T-helper 17 cell (primary cell): ENCODE measurements at places on chromosomes 13 and 19. TPM values are rescaled to one million over a fixed set of nuclear protein-coding genes. Genes with fewer than 3 reads are reported as not detected.

The OR7D2 gene
- not detected for total RNA-seq

DNA sequence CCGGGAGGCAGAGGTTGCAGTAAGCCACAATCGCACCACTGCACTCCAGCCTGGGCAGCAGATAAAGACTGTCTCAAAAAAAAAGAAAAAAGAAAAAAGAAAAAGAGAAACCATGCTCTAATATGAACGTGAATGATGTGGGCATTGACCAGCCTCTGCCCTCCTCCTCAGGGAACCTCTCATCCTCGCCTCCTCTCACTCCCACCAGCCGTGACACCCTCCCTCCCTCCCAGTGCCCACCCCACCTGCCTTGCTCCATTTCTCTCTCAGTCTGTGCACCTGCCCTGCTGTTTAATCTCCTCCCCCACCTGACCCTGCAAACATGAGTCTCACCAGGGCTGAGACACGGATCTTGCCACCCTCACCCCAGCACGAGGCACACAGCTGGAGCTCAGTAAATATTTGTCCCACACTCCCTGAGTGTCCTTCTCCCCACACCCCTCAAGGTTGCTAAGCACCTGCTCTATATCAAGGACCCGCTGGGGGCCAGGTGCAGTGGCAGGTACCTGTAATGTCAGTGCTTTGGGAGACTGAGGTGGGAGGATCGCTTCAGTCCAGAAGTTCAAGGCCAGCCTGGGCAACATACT, 7.5 kb upstream of the BCAT2 start:
- no peak overlapping the region for H3K27ac ChIP-seq
- no peaks in the 10 kb centered on the region for H3K36me3 ChIP-seq
- DNase-seq: no peak
- peaks cover 2% of the 10 kb centered on the region for H3K4me1 ChIP-seq

The ZNF578 gene
- 0.26 TPM for total RNA-seq

- H3K27me3 ChIP-seq: no peaks in the 10 kb centered on the region
- no peaks in the 10 kb centered on the region for H3K4me1 ChIP-seq
- H3K4me3 ChIP-seq: no peak overlapping the region
- H3K36me3 ChIP-seq: no peaks in the 10 kb centered on the region
Measured at GRCh38 chr13:35990196-35990595, 141.0 kb downstream of the DCLK1 start.

GRCh38 chr13:24194447-24194846, 33.9 kb downstream of the SPATA13 start:
- no peaks in the 10 kb centered on the region for H3K36me3 ChIP-seq
- no peak for DNase-seq
- no peak overlapping the region for H3K4me3 ChIP-seq

DNA sequence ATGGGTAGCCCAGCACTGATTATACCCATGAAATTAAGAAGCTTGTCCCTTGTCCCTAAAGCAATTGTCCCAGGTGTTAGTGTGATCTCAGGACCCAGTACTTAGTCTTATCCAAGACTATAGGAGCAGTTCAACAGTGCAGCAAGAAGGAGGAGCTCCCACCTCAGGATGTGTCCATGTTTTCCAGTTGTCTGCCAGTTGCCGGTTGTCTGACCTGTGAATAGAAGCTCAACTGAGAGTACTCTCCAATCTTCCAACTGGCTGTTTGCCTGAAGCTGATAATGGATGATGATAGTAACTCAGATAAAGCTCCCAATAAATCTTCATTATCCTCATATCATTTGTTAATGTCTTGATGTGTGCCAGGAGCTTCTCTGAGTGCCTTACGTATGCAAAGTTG, 107.2 kb upstream of the HTR2A start:
- H3K27me3 ChIP-seq: peaks cover 20% of the 10 kb centered on the region
- H3K36me3 ChIP-seq: no peaks in the 10 kb centered on the region
- no peaks in the 10 kb centered on the region for H3K4me1 ChIP-seq
- H3K4me3 ChIP-seq: no peak overlapping the region

GRCh38 chr13:91739751-91740150, 341.3 kb downstream of the GPC5 start:
- H3K27me3 ChIP-seq: no peaks in the 10 kb centered on the region
- H3K4me1 ChIP-seq: no peaks in the 10 kb centered on the region
- H3K36me3 ChIP-seq: no peaks in the 10 kb centered on the region

DNA sequence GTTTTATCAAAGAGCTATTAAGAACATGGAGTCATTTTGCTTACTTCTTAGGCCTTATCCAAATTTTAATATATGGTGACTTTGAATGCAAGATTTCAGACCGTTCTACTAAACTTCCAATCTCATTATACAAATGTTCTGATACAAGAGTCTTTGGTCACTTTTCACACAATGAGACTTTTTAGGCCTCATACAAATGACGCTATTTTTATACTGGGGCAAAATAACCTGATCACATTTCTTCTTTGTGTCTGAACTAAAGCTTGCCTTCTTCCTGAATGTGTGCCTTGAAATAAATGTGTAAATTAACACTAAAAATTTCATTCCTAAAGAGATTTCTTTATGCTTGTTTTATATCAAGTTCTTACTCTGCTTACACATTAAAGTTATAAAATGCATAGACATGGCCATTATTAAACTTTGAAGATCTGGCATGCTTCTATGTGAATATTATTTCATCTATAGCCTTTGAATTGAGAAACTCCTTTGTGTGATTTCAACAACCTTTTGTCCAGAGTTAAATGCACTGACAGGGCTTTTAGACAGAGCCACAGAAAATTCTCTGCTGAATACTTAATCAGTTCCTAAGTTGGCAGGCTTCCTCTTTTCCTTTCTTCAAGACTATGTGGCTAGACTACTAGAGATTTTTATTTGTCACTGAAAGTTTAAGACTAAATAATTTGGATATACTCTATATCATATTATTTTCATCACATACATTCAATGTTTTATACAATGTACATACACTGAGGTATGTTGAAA, 86.1 kb downstream of the EDNRB start:
- no peak overlapping the region for H3K27ac ChIP-seq
- H3K36me3 ChIP-seq: no peaks in the 10 kb centered on the region
- DNase-seq: no peak
- H3K4me3 ChIP-seq: no peak overlapping the region

DNA sequence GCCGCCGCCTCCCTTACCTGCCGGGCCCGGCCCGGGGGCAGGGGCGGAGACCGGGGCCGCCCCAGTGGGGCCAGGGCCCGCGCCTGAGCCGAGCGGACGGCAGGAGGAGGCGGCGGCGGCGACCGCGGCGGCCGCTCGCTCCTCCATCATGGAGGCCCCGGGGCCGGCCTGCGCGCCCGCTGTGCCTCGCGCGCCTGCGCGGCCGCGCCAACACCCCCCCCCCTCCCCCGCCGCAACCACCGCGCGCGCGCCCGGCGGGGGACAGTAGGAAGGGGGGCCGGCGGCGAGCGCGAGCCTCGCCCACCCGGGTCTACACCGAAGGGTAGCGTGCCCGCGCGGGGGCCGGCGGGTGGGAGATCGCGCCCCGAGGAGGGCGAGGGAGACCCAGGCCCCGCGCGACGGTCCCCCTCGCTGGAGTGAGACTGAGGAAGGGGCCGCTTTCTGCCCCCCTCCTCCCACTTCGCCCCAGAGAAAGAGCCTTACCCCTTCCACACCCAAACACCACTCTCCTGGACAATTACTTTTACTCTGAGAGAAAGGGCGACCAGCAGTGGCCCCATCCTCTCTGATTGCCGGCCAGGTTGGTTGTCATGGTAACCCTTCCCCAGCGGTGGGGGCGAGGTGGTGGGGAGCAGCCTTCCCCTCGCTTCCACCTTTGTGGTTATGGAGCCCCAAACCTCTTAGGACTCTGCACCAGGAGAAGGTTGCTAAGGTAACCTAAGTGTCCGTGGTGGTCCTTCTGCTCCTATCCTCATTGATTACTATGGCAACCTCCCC, at the start of gene STRN4:
TSS of gene STRN4 (minus strand) at position 170 of the 777 bp plus-strand sequence. CDS start at position 150, 20 bp downstream.
- DNase-seq: peak; percentile 40
- peak within 1 kb of the TSS; percentile 94 for H3K4me3 ChIP-seq
- peaks cover 52% of the 10 kb centered on the region for H3K4me1 ChIP-seq
- no peaks in the 10 kb centered on the region for H3K27me3 ChIP-seq
- H3K27ac ChIP-seq: peak within 1 kb of the TSS; percentile 94

DNA sequence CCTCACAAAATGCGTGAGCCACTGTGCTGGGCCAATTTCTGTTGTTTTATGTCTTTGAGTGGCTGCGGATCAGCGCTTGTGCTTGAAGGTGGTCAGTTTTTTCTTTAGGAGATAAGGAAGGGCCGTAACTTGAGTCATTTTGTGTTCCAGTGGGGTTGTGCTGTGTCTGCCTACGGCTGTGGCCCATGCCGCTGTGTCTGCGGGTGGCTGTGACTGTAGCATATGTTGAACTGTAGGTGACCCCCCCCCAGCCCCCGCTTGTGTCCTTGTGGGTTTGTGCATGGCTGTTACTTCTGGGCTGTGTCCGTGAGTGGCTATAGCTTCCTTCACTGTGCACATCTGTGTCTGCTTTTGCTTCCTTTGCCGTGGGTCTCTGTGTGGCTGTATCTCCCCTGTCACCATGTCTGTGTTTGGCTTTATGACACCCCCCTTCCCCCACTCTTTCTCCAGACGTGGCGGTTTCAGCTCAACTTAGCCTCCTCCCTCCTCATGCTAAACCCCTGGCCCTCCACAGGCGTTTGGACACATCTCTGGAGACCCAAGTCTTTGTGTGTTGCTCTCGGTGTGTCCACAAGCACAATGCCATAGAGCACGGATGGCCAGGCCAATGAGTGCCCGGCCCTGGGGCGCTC, 675 bp downstream of the PPP1R14A start:
- H3K4me3 ChIP-seq: no peak overlapping the region
- H3K36me3 ChIP-seq: peaks cover 2% of the 10 kb centered on the region
- H3K4me1 ChIP-seq: peaks cover 6% of the 10 kb centered on the region
- DNase-seq: no peak
- no peak overlapping the region for H3K27ac ChIP-seq

The BBC3 gene
- 40.2 TPM for total RNA-seq

The LIN7B gene
- 5.2 TPM for total RNA-seq

The CCL25 gene
- not detected for total RNA-seq

DNA sequence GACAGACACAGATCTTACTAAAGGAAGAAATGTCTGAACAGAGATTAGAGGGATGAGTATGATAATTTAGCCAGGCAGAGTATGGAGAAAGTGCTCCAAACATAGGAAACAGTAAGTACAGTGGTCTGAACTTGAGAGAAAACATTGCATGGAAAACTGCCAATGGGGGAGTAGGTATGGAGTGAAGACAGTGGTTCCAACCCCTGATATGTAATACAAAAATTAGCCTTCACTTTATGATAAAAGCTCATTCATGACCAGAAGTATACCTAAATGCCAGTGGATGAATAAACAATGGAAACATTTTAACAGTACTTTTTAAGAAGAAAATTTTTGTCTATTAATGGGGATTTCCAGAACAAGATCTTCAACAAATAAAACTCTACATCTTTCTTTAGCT, 334.0 kb downstream of the DIAPH3 start:
- H3K27ac ChIP-seq: no peak overlapping the region
- H3K4me1 ChIP-seq: no peaks in the 10 kb centered on the region
- no peaks in the 10 kb centered on the region for H3K27me3 ChIP-seq
- H3K4me3 ChIP-seq: no peak overlapping the region
